Thymus (tissue), 14 donors: ENCODE measurements at places on chromosomes 16 and 17.

GRCh38 chr16:2238838-2239675 is 2.8 kb downstream of the DNASE1L2 start:
- DNase-seq = no peak
- H3K4me1 ChIP-seq = no peaks in the 10 kb centered on the region
- peaks cover 45% of the 10 kb centered on the region for H3K36me3 ChIP-seq
- H3K27ac ChIP-seq = no peak overlapping the region

GRCh38 chr16:777826-778225 is 10.4 kb downstream of the RPUSD1 start:
- no peaks in the 10 kb centered on the region for H3K4me1 ChIP-seq
- no peaks in the 10 kb centered on the region for H3K36me3 ChIP-seq
- DNase-seq = no peak
- H3K4me3 ChIP-seq = no peak overlapping the region
- H3K27ac ChIP-seq = no peak overlapping the region

DNA sequence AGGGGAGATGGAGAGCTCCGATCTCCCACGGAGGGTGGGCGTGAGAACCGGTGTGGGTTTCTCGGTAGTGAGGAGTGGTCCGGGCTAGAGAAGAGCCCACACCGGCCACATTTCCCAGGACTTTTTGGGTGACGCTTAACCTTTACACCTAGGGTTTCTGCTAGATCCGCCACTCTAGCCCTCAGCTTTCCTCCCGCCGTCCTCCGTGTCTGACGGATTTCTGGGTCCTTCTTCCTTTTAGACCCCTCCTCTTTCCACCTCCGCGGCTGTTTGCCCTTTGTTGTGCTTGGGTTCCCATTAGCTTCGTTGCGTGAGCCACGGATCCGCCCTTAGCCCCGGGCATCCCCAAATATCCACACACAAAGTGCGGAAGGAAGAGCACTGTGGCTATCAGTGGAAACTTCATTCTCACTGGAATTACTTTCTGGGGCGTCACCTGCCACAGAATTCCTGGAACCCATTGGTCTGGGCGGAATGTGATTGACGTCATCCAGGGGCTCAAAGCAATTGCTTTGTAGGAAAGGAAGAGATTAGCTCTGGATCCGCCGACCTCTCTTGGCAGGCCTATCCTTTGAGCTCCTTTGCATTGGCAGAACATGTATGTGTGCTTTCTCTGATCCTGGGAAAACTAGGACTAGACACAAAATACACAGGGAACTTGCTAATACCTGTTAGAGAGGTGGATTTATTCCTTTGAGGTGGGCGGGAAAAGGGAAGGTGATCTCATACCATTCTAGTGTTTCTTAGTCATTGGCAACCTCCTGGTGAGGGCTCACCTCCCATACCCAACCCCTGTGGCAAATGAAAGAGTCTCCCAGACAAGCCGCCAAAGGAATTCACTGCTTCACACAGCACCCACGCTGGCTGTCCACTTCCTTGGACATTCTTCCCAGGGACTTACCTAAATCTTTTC is 654 bp downstream of the TNFAIP1 start:
- H3K4me1 ChIP-seq = peaks cover 21% of the 10 kb centered on the region
- peaks cover 19% of the 10 kb centered on the region for H3K36me3 ChIP-seq
- peak overlapping the region; percentile 80 for H3K27ac ChIP-seq
- no peaks in the 10 kb centered on the region for H3K27me3 ChIP-seq
- H3K4me3 ChIP-seq = peak overlapping the region; percentile 84
- DNase-seq = no peak

DNA sequence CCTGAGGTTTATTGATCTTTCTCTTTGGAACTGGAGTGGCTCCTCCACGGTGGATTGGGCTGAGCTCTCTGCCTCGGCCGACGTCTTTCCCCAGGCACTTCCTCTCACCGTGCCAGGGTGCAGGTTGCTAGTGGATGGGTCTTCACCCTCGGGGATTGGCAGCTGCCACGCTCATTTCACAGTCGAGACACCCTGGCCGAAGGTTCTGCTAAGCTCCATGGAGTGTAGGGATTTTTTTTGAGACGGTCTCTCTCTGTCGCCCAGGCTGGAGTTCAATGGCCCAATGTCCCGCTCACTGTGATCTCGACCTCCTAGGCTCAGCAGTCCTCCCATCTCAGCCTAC is 280.8 kb downstream of the SEC14L1 start:
- peaks cover 44% of the 10 kb centered on the region for H3K4me1 ChIP-seq
- peak overlapping the region; percentile 8 for H3K4me3 ChIP-seq
- no peaks in the 10 kb centered on the region for H3K27me3 ChIP-seq
- H3K36me3 ChIP-seq = peaks cover 53% of the 10 kb centered on the region
- peak overlapping the region; percentile 86 for H3K27ac ChIP-seq

- no peaks in the 10 kb centered on the region for H3K27me3 ChIP-seq
- H3K4me1 ChIP-seq = peaks cover 6% of the 10 kb centered on the region
- DNase-seq = no peak
- peaks cover 54% of the 10 kb centered on the region for H3K36me3 ChIP-seq
- H3K4me3 ChIP-seq = no peak overlapping the region
Measured at GRCh38 chr16:88711750-88712340, 5.5 kb downstream of the CTU2 start.

DNA sequence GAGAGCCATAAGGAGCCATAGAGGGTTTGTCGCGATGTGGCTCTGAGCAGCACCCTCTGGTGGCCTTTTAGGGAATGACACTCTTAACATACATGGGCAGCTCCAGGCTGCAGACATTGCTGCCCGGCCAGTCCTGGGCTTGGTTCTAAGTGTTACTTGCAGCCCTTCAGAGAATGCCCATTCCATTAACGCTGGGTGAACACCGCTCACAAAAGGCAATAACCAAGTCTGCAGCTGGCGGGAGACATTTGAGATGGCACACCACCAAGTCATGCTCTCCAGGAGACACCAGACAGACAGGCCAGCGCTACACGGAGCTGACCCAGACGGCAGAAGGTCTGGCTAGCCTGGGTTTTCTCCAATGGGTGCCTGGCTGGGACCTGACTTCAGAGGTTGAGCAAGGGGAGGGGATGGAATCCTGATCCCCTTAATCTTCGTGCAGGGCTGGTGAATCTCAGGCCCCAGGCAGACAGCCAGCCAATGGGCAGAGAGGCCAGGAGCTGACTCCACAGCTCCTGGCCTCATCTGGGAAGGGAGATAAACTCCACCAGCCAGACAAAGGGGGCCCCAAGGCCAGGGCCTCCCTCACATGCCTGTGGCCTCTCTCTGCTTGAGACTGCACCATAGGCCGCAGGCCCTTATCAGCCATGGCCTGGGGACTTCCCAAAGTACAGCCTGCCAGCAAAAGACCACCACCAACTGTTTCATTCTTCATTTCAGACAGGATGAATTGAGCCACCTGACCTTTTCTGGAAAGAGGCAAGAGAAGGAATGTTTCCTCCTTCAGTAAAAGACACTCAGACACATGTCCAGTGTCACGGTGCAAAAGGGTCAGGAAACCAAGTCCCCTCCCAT is 58.8 kb downstream of the ZDHHC7 start:
- H3K27ac ChIP-seq = no peak overlapping the region
- H3K4me1 ChIP-seq = no peaks in the 10 kb centered on the region
- H3K36me3 ChIP-seq = no peaks in the 10 kb centered on the region
- H3K4me3 ChIP-seq = no peak overlapping the region
- peak; percentile 79 for DNase-seq

DNA sequence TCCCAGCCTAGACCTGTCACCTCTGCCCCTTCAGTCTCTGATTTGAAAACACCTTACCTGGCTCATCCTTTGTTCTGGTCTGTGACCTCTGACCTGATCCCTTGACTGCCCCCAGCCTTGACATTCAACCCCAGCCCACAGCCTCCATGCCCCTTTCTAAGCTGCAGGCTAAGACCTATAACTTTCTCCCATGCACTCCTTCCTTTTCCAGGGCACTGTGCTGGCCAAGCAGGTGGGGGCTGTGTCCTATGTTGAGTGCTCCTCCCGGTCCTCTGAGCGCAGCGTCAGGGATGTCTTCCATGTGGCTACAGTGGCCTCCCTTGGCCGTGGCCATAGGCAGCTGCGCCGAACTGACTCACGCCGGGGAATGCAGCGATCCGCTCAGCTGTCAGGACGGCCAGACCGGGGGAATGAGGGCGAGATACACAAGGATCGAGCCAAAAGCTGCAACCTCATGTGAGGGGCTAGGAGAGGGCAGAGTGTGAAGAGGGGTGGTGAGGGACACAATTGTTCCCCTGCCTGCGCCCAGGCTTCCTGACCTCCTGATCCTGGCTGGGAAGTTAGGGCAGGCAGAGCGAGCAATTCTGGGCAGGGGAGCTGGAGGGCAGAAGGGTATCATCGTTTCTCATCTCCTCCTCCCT is 3.3 kb downstream of the RND2 start:
- no peak overlapping the region for H3K27ac ChIP-seq
- H3K4me3 ChIP-seq = no peak overlapping the region
- no peaks in the 10 kb centered on the region for H3K36me3 ChIP-seq
- no peak for DNase-seq
- peaks cover 23% of the 10 kb centered on the region for H3K27me3 ChIP-seq

- H3K4me3 ChIP-seq = no peak overlapping the region
- H3K27me3 ChIP-seq = no peaks in the 10 kb centered on the region
- no peaks in the 10 kb centered on the region for H3K36me3 ChIP-seq
- no peak overlapping the region for H3K27ac ChIP-seq
Measured at GRCh38 chr16:66286527-66286926, 80.0 kb upstream of the CDH5 start.

GRCh38 chr16:68700831-68701230 is 36.3 kb upstream of the CDH1 start:
- no peaks in the 10 kb centered on the region for H3K4me1 ChIP-seq
- DNase-seq = no peak
- H3K4me3 ChIP-seq = no peak overlapping the region
- no peaks in the 10 kb centered on the region for H3K27me3 ChIP-seq
- H3K27ac ChIP-seq = no peak overlapping the region

DNA sequence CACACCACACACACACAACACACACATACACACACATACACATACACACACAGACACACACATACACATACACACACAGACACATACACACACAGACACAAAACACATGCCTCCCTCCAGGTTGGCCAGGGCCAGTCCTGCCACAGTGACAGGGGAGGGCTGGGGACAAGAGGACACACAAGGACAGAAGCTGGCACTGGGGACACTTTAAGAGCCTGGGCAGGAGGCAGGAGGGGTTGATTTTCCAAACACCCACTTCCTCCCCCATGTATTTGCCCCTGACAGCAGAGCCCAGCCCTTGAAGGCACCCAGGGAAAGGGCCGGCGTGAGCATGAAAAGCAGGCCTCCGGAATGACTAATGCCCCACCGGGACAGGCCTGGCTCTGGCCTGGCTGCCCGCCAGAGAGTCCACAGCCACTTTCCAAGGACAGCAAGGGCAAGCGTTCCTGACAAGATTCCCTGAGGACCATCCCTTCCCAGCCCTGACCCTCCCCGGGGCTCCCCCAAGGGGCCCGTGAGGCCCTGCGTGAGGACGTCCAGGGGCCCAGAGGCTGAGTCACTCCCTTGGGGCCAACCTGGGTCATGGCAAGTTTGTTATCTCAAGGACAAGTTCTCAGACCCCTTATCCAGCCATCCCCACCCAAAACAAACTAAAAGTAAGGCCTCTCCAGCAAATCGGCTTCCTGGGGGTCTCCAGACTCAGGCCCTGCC is 235.6 kb downstream of the ZNF423 start:
- peaks cover 11% of the 10 kb centered on the region for H3K4me1 ChIP-seq
- no peak overlapping the region for H3K4me3 ChIP-seq
- no peak overlapping the region for H3K27ac ChIP-seq
- DNase-seq = no peak

DNA sequence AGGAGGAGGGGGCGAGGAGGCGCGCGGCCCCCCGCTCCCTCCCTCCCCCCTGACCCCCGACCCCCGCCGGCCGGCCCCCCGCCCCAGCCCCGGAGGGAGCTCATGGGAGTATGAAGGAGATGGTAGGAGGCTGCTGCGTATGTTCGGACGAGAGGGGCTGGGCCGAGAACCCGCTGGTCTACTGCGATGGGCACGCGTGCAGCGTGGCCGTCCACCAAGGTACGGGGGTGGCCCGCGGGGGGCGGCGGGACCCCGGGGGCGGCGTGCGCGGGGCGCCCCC is 390 bp downstream of the MLLT6 start:
- peaks cover 28% of the 10 kb centered on the region for H3K36me3 ChIP-seq
- peaks cover 18% of the 10 kb centered on the region for H3K4me1 ChIP-seq
- H3K27me3 ChIP-seq = no peaks in the 10 kb centered on the region
- H3K27ac ChIP-seq = peak overlapping the region; percentile 97
- H3K4me3 ChIP-seq = peak overlapping the region; percentile 82

GRCh38 chr16:88360999-88361398 is 21.8 kb upstream of the ZNF469 start:
- H3K27ac ChIP-seq = no peak overlapping the region
- no peaks in the 10 kb centered on the region for H3K4me1 ChIP-seq
- no peak overlapping the region for H3K4me3 ChIP-seq
- no peaks in the 10 kb centered on the region for H3K27me3 ChIP-seq
- DNase-seq = no peak

DNA sequence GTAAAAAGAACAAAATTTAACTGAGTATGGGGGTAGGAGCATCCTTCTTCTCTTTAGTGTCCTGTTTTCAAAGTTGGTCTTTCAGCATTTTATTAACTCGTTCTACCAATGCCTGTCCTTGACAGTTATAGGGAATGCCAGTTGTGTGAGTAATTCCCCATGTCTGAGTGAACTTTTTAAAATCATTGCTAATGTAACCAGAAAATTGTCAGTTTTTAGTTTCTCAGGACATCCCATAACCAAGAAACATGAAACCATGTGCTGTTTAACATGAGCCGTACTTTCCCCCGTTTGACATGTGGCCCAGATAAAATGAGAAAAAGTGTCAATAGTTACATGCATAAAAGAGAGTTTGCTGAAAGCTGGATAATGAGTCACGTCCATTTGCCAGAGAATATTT is 71.4 kb upstream of the ARL4D start:
- no peak overlapping the region for H3K4me3 ChIP-seq
- peaks cover 3% of the 10 kb centered on the region for H3K4me1 ChIP-seq
- H3K36me3 ChIP-seq = no peaks in the 10 kb centered on the region
- no peaks in the 10 kb centered on the region for H3K27me3 ChIP-seq
- DNase-seq = no peak

- H3K4me3 ChIP-seq = no peak overlapping the region
- H3K27me3 ChIP-seq = no peaks in the 10 kb centered on the region
- H3K27ac ChIP-seq = no peak overlapping the region
- no peaks in the 10 kb centered on the region for H3K36me3 ChIP-seq
- DNase-seq = no peak
- no peaks in the 10 kb centered on the region for H3K4me1 ChIP-seq
Measured at GRCh38 chr16:69511651-69512050, 54.1 kb upstream of the NFAT5 start.

- H3K4me3 ChIP-seq = no peak overlapping the region
- no peaks in the 10 kb centered on the region for H3K4me1 ChIP-seq
- no peak for DNase-seq
- H3K36me3 ChIP-seq = no peaks in the 10 kb centered on the region
- no peak overlapping the region for H3K27ac ChIP-seq
Measured at GRCh38 chr17:40922239-40922638, 15.2 kb downstream of the KRT23 start.

GRCh38 chr17:81735264-81736102 is 23.4 kb downstream of the SLC25A10 start:
- no peak for DNase-seq
- peaks cover 3% of the 10 kb centered on the region for H3K27me3 ChIP-seq
- peaks cover 4% of the 10 kb centered on the region for H3K4me1 ChIP-seq
- H3K36me3 ChIP-seq = no peaks in the 10 kb centered on the region
- H3K27ac ChIP-seq = no peak overlapping the region

GRCh38 chr16:5005916-5006315 is 27.8 kb downstream of the NAGPA start:
- H3K27me3 ChIP-seq = no peaks in the 10 kb centered on the region
- H3K4me1 ChIP-seq = no peaks in the 10 kb centered on the region
- no peak for DNase-seq
- no peak overlapping the region for H3K4me3 ChIP-seq
- H3K27ac ChIP-seq = no peak overlapping the region
- H3K36me3 ChIP-seq = no peaks in the 10 kb centered on the region

GRCh38 chr17:13962716-13963240 is 106.5 kb upstream of the COX10 start:
- H3K4me1 ChIP-seq = no peaks in the 10 kb centered on the region
- no peaks in the 10 kb centered on the region for H3K36me3 ChIP-seq
- DNase-seq = no peak
